ENCODE measurements at places on chromosomes 7 and 10. TPM values are rescaled to one million over a fixed set of nuclear protein-coding genes. Genes with fewer than 3 reads are reported as not detected.

GRCh38 chr7:18762189-18762588 lies 266.6 kb downstream of the HDAC9 start:
- DNase-seq: no peak
- H3K4me3 ChIP-seq: no peak overlapping the region
- H3K4me1 ChIP-seq: no peaks in the 10 kb centered on the region
- no peak overlapping the region for H3K27ac ChIP-seq
- H3K27me3 ChIP-seq: no peaks in the 10 kb centered on the region

DNA sequence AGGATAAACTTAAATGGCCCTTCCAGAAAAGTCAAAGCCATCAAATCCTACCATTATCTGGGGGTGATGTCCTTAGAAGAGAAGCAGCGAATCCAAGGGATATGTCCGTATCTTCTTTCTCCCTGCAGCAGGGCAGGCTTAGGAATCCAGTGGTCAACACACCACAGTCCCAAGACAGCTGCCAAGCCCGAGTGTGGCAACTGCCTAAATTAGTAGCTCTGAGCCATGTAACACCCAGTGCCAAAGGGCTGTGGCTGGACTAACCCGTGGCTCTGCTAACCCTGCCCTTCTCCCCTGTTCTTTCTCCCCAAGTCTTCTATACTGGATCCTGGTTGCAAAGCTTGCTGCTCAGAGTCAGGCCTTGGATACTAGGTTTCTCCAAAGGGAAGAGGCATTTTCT lies 74.8 kb downstream of the CDK1 start:
- no peak overlapping the region for H3K4me3 ChIP-seq
- no peak overlapping the region for H3K27ac ChIP-seq
- no peak for DNase-seq
- no peaks in the 10 kb centered on the region for H3K27me3 ChIP-seq
- H3K36me3 ChIP-seq: no peaks in the 10 kb centered on the region
- no peaks in the 10 kb centered on the region for H3K4me1 ChIP-seq

DNA sequence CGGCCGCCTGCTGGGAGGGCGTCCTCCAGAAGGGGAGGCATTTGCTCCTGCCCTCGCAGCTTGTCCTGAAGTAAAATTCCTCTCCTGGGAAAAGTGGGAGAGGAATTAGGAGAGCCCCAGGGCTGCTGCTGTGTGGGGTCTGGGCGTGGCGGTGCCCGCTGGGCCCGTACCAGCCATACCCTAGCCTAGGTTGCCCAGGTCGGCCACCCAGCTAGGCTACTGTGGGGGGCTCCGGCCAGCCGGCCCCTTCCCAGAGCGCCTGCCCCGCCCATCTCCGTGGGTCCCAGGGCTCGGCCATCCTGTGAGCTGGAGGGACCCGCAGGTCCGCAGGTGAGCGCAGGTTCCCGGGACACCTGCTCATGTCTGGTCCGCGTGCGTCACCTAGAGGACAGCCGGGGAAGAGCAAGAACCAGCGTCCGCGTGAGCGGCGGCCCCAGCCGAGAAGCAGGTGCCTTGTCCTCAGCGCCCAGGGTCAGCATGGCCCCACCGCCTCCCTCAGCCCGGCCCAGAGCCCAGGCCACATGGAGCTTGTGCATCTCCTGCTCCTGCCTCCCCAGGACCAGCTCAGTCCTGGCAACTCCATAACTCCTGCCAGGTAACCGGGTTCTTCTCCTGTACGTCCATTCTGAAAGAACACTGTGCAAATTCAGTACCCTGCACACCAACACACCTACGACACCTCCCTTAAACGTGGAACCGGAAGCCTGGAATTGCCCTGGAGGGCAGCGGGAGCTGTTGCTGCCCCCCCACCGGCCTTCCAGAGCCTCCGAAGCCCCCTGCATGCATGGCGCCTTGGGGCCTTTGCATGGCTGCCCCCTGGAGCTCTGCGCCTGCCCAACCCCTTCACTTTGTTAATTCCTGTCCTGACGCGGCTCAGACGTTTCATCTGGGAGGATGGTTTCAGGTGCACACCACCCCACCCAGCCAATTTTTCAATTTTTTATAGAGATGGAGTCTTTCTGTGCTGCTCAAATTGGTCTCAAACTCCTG lies 22.8 kb upstream of the FOXL3 start:
- H3K4me1 ChIP-seq: no peaks in the 10 kb centered on the region
- no peak for DNase-seq
- H3K36me3 ChIP-seq: no peaks in the 10 kb centered on the region
- no peak overlapping the region for H3K27ac ChIP-seq
- H3K4me3 ChIP-seq: no peak overlapping the region
- H3K27me3 ChIP-seq: no peaks in the 10 kb centered on the region

Gene GIMAP7
- 22.1 TPM for total RNA-seq

GRCh38 chr10:85152496-85152895 lies 824.1 kb downstream of the CCSER2 start:
- H3K4me3 ChIP-seq: no peak overlapping the region
- H3K27ac ChIP-seq: no peak overlapping the region
- H3K36me3 ChIP-seq: no peaks in the 10 kb centered on the region
- H3K27me3 ChIP-seq: no peaks in the 10 kb centered on the region

- DNase-seq: no peak
- H3K27ac ChIP-seq: no peak overlapping the region
Observed at GRCh38 chr10:84175436-84175835, 1.8 kb downstream of the GPR15LG start.

Data from breast epithelium (tissue), 4 donors.